Neural progenitor cell (in vitro differentiated cells): ENCODE measurements at places on chromosomes 6 and 20.

- no peak for DNase-seq
These were observed 288.0 kb upstream of the PLCB4 start for GRCh38 chr20:8780915-8781314.

- no peak for DNase-seq
These were observed 16.1 kb downstream of the PCMTD2 start for GRCh38 chr20:64271636-64272035.

DNA sequence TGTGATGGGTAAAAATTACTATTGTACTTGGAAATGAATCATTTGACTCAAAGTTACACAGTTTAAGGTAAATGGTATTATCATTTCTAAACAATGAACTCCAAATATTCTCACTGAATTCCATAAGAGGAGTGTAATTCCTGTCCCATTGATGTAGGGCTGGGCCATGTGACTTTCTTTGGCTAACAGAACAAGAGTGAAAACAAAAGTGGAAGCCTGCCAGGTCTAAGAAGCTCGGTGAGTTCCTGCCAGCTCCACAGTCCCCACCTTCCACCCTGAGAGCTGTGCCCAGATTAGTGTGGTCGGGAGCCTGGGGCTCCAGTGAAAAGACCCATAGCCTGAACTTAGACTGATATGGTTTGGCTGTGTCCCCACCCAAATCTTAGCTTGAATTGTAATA is 24.6 kb downstream of the TBXT start:
- DNase-seq, result no peak

GRCh38 chr20:59560588-59561227 is 43.6 kb upstream of the PHACTR3 start:
- DNase-seq, result peak; percentile 53

GRCh38 chr6:35547676-35548075 is 35.0 kb upstream of the TULP1 start:
- DNase-seq, result no peak

GRCh38 chr6:5762561-5762968 is 244.2 kb downstream of the NRN1 start:
- DNase-seq, result no peak
